ENCODE measurements at places on chromosomes 12 and 14. TPM values are rescaled to one million over a fixed set of nuclear protein-coding genes. Genes with fewer than 3 reads are reported as not detected.

Gene MMP19
- total RNA-seq: 4.7 TPM

Gene DLK1
- 1.3 TPM for total RNA-seq

Gene PAX9
- 1.9 TPM for total RNA-seq

Gene SYNDIG1L
- not detected for total RNA-seq

Gene MYBPC1
- not detected for total RNA-seq

Gene OTX2
- 8.2 TPM for total RNA-seq

Gene DBX2
- not detected for total RNA-seq

Gene LMO3
- 0.99 TPM for total RNA-seq

Gene CLBA1
- total RNA-seq: 7.2 TPM

Gene FGD4
- 16.2 TPM for total RNA-seq

All from astrocyte (in vitro differentiated cells and primary cell).